Stimulated activated CD8-positive, alpha-beta memory T cell treated with anti-CD3 and anti-CD28 coated beads, Interleukin-15, amount 100 ng/mL, for 4 hours (primary cell): ENCODE measurements at places on chromosomes 5 and 9.

DNA sequence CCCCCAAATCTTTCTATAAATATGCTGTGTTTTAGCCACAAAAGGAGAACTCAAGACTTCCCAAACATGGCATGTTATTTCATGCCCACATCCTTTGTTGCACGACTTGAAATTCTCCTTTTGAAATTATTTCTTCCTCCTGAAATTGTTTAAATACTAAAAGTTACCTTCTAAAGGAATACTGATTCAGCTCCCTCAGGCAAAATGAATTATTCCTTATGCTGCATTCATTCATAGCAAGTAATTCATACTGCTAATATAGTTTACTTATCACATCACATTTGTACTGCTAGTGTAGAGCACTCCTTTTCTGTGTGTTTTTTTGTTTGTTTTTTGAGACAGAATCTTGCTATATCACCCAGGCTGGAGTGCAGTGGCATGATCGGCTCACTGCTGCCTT lies 45.7 kb downstream of the BHMT start:
- DNase-seq: no peak

GRCh38 chr5:169022718-169023117 lies 278.2 kb downstream of the SLIT3 start:
- DNase-seq: no peak

GRCh38 chr9:98075332-98075805 lies 18.8 kb downstream of the NANS start:
- no peak for DNase-seq

- DNase-seq: no peak
Observed at GRCh38 chr5:72251386-72251785, 68.7 kb downstream of the MRPS27 start.

- DNase-seq: no peak
Observed at GRCh38 chr9:131841765-131842318, 102.0 kb upstream of the RAPGEF1 start.

DNA sequence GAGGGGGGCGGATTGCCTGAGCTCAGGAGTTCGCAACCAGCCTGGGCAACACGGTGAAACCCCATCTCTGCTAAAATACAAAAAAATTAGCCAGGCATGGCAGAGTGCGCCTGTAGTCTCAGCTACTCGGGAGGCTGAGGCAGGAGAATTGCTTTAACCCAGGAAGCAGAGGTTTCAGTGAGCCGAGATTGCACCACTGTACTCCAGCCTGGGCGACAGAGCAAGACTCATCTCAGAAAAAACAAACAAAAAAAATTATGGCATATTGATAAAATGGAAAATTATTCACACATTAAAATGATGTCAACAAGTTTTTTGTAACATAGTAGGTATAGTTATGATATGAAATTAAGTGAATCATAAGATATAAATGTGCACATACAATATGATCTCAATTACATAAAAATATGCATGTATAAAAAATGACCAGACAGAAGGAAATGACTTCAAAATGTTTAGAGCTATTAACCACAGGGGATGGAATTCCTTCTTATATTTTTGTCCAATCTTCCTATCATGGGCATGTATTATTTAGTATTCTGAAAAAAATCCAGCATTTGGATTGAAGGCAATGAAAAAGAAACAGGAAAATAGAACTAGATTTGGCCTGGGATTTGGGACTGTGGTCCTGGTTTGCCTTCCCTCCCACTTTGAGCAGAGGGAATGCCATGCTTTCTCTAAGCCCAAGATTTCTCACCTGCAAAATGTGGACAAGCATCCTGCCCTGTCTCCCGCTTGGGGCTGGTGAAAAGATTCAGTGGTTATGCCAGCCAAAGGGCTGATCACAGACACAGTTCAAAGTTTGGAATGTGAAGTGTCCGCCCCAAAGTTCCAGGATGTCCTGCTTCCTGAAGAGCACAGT lies 19.5 kb downstream of the SPAAR start:
- no peak for DNase-seq

- no peak for DNase-seq
Observed at GRCh38 chr9:124880501-124880900, 18.6 kb downstream of the ARPC5L start.

DNA sequence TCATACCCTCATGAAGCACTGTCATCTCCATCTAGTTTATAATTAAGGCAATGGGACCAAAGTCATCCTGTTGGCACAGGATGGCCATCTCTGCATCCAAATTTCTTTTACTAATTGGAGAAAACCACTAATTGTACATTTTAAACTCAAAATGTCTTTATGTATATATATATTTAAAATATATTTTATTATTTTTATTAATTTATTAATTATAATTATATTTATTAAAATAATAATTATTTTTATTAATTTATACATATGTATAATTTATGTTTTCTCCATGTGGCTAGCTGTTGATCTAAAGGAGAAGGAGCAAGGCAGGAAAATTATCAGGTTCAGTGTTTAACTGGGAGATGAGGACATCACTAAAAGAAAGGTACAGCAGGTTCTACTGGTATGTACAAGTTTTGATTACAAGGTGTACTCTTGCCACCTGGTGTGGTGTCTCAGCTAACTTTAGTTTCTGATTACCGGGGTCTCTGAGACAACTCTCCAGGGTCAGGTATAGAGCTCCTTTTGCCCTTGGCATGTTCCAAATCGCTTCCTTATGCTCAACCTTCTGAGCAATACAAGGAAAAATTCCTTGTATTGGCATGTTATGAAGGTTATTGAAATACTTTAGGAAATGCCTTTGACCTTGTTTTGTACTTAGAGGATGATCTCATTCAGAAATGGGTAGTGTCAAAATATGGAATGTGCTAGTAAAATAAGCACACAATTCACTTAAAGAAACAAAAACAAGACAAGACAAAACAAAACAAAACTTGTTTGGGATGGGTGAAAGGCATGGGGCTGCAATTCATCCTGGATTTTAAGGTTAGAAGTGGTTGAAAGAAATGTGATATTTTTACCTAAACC lies 79.6 kb downstream of the GHR start:
- no peak for DNase-seq

DNA sequence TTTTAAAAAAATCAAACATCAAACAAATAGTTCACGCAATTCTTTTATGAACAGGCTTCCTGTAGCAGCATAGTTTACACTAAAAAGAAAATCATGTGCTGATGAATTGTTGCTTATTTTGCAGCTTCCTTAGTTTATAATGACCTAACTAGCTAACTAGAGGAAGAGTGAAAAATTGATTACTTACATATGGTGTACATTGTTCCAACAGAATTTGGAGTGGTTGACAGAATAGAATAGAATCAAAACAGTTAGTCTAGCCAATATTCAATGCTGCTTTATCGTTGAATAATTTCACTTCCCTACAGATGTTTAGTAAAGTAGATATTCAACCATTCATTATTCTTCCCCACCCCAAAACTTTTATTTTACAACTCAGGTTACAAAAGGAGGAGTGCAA lies 4.2 kb downstream of the NMUR2 start:
- DNase-seq: no peak

GRCh38 chr9:73270967-73271721 lies 119.5 kb downstream of the ANXA1 start:
- DNase-seq: no peak

GRCh38 chr9:106846857-106847256 lies 16.1 kb upstream of the ZNF462 start:
- DNase-seq: no peak

- DNase-seq: no peak
Observed at GRCh38 chr5:65462139-65462705, 19.5 kb downstream of the ADAMTS6 start.
